Stimulated activated CD8-positive, alpha-beta memory T cell treated with anti-CD3 and anti-CD28 coated beads, Interleukin-15, amount 100 ng/mL, for 24 hours (primary cell): ENCODE measurements at places on chromosomes 6 and 20.

GRCh38 chr6:100796049-100796823 is 84.9 kb downstream of the ASCC3 start:
- no peak for DNase-seq

DNA sequence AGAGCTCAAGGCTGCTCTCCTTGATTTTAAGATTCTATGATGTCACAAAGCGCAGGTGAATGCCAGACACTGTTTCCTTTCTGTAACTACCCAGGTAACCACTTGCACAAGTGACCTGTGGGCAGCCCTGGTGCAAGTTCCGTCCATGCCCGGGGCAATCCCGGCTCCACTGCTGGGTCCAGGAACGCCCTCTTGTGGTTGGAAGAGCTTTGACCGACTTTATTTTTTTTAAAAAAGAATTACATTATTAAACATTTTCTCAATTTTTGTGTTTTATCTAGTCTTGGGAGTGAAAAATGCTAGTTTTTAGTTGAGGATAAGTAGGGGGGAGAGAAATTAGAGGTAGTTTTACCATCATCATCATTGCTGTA is 695.2 kb downstream of the QKI start:
- no peak for DNase-seq

- no peak for DNase-seq
These were observed 67.1 kb downstream of the ELOVL5 start for GRCh38 chr6:53281518-53282215.

DNA sequence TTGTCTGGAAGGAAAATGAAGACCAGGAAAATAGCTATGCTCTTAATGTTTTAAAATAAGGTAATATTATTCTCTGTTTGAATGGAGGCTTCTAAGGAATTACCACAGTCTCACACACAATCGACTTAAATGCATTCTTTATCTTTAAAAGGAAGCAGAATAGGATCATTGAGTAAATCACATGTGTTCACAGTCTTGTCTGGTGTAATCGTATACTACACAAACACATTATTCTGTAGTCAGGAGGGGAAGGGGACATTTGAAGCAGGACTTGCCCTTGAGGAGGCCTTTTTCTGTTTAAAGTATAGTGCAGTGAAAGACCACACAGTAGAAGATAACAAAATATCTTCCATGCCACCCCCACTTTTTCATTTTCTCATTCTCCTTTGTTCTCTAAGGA is 20.6 kb upstream of the REV3L start:
- no peak for DNase-seq

GRCh38 chr6:166862978-166863530 is 93.3 kb downstream of the RNASET2 start:
- no peak for DNase-seq

GRCh38 chr6:15148356-15148946 is 97.4 kb upstream of the JARID2 start:
- no peak for DNase-seq

DNA sequence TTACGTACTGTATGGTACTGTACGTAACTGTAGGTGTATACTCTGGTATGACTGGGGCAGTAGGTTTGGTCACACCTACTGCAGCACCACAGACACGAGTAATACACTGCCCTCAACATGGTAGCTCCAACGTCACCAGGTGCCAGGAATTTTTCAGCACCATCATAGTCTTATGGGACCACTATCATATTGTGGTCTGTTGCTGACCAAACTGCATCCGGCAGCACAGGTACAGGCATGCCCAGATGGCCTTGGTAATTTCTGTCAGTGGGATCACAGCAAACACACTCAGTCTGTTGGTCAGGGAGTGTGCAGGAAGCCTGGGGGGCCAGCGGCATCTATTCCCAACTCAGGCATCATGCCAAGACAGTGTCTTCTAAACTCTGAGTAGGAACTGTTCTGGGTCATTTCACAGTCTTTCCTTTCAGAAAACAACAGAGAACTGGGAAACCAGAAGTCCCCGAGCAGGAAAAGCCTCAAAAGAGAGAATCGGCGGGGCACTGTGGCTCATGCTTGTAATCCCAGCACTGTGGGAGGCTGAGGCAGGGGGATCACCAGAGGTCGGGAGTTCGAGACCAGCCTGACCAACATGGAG is 5.8 kb downstream of the YTHDF1 start:
- DNase-seq: no peak

- DNase-seq: no peak
These were observed 217.0 kb downstream of the HAO1 start for GRCh38 chr20:7723284-7723683.

GRCh38 chr6:128335963-128336362 is 184.4 kb downstream of the PTPRK start:
- no peak for DNase-seq

DNA sequence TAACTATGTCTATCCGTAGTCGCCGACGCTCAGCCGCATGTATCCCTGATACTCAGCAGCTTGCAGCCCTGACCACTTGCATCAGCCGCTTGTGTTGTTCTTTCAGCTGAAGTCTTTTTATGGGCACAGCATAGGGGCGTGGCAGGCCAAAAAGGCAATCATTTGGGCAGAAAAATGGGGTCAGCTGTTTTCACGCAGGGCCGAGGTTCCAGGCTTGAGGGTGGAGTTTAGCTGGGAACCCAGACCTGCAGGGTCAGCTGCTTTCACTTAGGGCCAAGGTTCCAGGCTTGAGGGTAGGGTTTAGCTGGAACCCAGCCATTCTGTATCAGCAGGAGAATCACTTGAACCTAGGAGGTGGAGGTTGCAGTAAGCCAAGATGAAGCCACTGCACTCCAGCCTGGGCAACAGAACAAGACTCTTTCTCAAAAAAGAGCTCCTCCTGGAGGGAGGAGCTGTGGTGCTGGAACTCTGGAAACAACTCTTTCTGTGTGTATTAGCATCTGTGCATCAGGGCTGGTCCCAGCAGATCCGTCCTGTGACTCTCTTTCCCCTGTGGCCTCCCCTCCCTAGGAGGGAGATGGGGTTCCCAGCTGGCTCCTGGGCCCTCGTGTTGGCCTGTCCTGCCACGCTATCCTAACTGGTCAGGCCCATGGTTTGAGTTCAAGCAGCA is 56.9 kb upstream of the PRND start:
- DNase-seq: no peak

DNA sequence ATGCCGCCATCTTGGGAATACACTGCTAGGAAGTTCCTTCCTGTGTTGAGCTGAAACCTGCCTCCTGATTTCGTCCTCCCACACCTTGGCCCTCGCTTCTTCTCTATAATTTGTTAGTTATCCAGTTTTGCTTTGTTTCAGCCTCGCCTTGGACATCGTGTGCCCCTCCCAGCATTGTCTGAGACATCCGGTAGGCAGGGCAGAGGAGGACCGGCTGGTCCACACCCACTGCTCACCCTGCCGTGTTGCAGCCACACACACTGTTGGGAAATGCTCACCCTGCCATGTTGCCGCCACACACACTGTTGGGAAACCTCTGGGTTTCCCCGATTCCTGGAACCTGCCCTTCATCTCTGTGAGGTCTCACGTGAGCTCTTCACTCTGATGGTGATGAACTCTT is 105.1 kb downstream of the CDH4 start:
- no peak for DNase-seq

GRCh38 chr6:34055223-34055933 is 90.5 kb downstream of the GRM4 start:
- DNase-seq: peak; percentile 30

GRCh38 chr6:166353507-166353906 is 11.2 kb upstream of the SFT2D1 start:
- no peak for DNase-seq

DNA sequence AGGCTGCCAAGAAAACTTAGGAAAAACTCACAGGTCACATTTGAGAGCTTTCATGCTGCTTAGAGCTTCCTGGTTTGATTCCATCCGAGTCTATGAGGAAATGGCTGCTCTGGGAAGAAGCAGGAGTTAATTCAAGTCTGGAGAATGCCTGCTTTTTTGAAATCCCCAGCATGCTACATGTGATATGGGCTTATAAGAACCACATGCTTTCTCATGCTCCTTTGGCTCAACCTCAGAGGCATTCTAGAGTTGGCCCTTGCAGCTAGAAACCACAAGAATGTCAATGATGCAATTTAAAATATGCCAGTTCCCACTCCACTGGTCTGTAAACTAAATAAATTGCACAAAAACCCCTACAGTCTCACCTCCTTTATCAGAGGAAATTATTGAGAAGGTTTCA is 142.9 kb upstream of the OLIG3 start:
- DNase-seq: no peak

DNA sequence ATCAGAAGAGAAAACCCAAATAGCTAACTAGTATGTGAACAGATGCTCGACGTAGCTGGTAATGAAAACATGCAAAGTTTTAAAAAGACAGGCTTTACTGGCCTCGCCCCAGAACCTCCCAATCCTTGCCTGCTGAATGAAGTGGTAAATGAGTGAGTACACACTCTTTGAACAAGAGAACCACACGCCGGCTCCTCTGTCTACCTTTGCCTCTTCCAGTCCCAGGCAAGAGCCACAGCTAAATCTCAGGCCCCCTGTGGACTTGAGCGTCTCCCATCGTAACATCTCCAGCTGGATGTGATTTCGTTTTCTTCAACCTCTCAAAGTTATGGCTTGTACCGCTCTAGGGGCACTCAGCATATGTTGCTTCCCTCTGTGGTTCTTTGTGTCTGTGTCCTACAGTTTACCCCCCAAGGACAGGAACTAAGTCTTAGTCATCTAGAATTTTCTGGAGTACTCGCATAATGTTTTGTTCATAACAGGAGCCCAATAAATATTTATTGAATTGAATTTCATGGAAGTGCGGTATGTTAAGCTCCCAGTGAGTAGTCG is 153.2 kb upstream of the TAB2 start:
- no peak for DNase-seq

DNA sequence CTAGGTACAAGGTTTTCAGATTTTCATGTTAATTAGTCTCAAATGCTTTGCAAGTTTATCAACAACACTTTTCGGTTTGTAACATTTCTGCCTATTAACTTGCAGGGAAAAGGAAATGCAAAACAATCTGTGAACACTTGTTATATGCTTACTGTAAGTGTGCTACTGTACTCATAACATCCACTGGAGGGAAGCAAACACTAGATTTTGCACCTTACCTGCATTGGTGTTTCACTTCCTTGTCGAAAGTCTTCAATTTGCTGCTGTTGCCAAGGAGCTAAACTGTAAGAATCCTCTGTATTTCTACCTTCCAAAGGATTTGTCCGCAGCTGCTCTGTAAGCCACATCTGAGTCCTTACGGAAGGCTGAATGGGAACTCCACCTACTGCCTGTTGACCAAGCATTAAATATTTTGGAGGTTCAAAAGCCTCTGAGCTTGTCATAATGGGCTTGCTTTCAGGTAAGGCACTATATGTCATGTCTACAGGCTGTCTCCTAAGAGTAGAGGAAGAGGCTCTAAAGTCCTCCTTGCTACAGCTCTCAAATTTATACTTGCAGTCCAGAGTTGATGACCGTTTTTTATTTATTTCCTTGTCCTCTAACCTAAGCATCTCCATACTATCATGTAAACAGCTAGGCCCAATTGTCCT is 17.3 kb downstream of the PLN start:
- DNase-seq: no peak

GRCh38 chr6:30214657-30214982 is 1.4 kb upstream of the TRIM26 start:
- no peak for DNase-seq

- DNase-seq: no peak
These were observed 10.0 kb downstream of the PKIG start for GRCh38 chr20:44592366-44592765.

- no peak for DNase-seq
These were observed 1.6 kb downstream of the SMPDL3A start for GRCh38 chr6:122790423-122791309.

DNA sequence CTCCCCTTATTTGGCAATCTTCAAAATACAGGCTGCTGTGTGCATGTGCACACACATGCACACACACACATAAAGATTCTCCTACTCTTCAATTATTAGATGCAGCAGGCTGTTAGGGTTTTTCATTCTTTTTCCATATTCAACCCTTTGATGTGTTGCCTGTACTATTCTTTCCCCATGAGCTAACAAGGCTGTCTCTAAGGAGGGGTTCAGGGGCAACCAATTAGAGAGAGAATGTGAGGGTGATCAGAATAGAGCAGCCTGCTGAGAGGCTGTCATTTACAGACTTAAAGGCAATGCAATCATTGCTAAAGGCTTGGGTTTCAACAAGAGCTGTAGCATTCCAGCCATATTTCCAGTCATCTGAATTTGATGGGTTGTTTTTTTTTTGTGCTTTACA is 467.4 kb upstream of the ID4 start:
- no peak for DNase-seq

DNA sequence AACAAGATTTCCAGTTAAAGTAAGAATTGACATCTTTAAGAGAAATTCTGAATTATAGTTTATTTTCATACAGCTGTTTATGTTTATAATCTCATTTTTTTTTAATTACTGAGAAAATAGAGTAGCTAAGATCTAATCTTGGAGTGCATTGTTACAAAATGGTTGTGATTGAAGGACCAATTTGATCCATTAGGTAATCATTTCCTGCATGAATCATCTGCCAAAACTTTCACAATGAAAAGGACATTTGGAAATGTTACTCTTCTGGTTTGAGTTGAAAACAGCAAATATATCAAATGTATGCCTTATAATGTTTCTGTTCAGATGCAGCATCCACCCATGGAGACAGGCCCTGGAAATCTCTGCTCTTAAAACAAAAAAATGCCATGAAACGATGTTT is 19.0 kb downstream of the TUBB2A start:
- no peak for DNase-seq

- no peak for DNase-seq
These were observed 50.0 kb upstream of the NRSN1 start for GRCh38 chr6:24076011-24076410.

GRCh38 chr6:45422503-45423110 is 44.9 kb upstream of the SUPT3H start:
- DNase-seq: peak; percentile 21

DNA sequence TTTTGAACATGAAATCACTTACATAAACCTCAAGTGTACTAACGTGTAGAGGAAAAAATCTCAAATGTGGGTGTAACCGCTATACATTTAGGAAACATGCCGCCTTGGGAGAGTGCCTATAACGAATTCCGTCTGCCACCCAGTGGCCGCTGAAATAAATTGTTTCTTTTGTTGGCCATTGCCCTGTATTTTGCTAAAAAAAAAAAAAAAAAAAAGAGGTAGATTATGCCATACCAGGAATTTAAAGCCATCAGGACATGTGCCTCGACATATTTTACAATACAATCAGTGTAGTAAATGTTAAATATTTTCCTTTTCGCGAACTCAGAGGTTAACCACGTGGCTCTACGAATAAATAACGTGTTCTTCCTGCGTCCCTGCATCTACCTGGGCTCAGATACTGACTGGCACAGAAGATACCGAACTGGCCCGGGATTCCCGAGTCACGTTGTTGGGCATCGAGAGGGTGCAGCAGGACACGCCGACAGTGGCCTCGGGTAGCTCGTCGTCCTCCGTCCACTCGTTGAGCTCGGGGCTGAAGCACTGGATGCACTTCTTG is 14.3 kb downstream of the KLHL31 start:
- peak; percentile 26 for DNase-seq

GRCh38 chr6:130787726-130788500 is 39.3 kb upstream of the SMLR1 start:
- no peak for DNase-seq

DNA sequence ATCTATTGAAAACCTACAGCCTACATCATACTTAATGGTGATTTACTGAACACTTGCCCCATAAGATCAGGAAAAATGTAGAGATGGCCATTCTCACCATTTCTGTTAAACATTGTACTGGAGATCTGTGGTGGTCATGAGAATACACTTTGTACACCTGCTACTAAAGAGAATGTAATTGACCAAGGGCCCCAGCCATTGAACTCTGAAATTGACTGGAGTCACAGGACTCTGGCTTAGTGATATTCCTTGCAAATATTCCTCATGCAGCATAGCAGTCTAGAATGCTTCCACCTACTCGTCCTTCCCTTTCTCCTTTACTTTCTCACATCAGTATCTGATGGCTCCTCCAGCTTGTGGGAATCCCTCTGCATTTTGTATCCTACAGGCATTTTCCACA is 37.4 kb upstream of the SNX9 start:
- no peak for DNase-seq
